ENCODE measurements at places on chromosomes 5 and 9.

- no peak for DNase-seq
Measured at GRCh38 chr5:102659151-102659550, 96.0 kb upstream of the PAM start.

DNA sequence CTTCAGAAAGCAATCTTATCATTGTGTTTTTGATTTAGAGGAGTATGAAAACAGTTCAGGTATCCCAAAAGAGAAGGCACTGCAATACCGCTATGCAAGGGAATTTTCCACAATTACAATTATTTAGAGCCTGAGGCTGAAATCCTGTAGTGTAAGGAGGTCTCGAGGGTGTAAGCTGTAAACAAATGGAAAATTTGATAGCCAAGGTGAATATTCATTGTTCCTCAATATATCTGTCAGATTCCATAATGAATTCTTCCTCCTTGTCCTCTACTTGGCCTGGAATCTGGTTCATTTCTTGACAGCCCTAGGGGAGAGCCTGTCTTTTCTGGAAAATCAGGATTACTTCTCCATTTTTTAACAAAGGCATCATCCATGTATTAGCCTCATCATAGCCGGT lies 63.1 kb upstream of the SMARCA2 start:
- no peak for DNase-seq

DNA sequence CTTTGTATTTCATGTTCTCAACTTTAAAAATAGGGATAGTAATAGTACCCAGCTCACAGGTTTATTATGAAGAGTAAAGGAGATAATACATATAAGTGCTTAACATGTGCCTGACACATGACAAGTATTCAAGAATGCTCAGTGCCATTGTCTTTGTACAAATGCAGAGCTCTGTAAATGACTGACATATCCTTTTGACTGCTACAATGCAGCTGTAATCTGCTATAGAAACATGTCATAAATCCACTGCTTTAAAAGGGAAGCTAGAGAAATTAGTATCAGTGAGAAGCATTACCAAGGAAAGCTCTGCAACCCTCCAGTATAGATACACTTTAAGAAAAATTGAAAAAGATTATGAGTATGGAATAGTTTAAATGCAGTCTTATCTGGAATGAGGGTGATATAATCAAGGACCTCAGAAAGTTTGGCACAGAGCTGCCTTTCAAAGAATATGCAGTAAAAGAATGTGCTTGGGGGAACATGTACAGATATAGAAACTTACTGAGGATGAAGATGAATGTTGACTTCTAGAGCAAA lies 17.9 kb downstream of the ERAP1 start:
- no peak for DNase-seq

DNA sequence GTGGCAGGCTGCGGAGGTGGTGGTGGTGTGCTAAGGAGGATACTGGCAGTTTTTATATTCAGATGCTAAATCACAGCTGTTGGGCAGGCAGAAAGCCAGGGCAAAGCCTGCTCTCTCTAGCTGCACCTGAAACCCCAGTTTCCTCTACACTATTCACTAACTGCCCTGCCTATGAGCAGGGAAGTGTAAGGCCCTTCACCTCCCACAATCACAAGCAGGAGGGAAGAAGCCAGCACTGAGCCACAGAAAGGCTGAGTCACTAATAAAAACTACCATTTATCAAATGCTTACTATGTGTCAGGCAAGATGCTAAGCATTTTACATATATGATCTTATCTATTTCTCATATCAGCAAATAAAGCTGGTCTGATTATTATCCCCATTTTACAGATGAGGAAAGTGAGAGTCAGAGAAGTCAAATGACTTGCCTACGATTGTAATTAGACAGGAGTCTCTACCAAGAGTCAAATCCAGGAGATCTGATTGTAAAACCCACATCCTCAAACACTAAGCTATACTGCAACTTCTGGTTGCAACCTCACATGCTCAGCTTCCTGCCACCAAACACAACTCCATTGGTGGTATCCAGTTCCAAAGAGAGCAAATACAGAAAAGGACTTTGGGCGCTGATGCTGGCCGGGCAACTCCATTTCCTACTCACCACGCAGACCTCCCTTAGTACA lies 17.7 kb upstream of the IL6ST start:
- DNase-seq, result peak; percentile 40

GRCh38 chr9:4555236-4555635 lies 65.0 kb downstream of the SLC1A1 start:
- DNase-seq, result no peak

- no peak for DNase-seq
Measured at GRCh38 chr9:132787748-132788159, 90.3 kb downstream of the AK8 start.
